ENCODE measurements at places on chromosomes 2 and 18. TPM values are rescaled to one million over a fixed set of nuclear protein-coding genes. Genes with fewer than 3 reads are reported as not detected.

Gene SPC25
- total RNA-seq = 38.9 TPM

Gene TP53I3
- total RNA-seq = 36.5 TPM

Gene EVA1A
- 2.8 TPM for total RNA-seq

Gene CIB4
- not detected for total RNA-seq

Gene REG3G
- not detected for total RNA-seq

Gene PCARE
- total RNA-seq = not detected

Gene SLC4A5
- 2.0 TPM for total RNA-seq

Gene CCDC195
- not detected for total RNA-seq

Gene LYPD6
- total RNA-seq = 4.1 TPM

Gene IL1B
- not detected for total RNA-seq

Gene SPOPL
- total RNA-seq = 13.3 TPM

Gene C2orf81
- total RNA-seq = 6.0 TPM

Gene DNAJC5G
- not detected for total RNA-seq

DNA sequence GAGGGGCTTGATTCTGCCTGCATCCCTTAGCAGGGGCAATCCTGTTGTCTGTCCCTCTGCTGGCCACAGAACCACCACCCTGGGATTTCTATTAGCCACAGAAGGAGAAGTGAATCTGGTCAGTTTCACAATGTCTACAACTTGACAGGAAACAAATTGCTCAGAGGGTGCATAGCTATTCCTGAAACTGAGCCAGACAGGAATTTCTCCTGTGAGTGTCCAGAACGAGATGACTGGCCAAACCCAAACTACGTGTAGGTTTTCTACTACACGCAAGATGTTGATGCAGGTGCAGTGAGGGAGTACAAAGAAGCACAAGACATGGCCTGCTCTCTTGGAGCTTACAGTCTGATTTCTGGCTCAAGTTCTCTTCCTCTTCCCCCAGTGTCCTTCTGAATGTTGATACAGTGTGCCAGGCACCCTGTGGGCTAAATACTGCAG, 201.9 kb downstream of the CLIP4 start:
- no peaks in the 10 kb centered on the region for H3K27me3 ChIP-seq
- DNase-seq = no peak
- H3K27ac ChIP-seq = no peak overlapping the region
- no peaks in the 10 kb centered on the region for H3K36me3 ChIP-seq
- no peak overlapping the region for H3K4me3 ChIP-seq
- no peaks in the 10 kb centered on the region for H3K4me1 ChIP-seq

DNA sequence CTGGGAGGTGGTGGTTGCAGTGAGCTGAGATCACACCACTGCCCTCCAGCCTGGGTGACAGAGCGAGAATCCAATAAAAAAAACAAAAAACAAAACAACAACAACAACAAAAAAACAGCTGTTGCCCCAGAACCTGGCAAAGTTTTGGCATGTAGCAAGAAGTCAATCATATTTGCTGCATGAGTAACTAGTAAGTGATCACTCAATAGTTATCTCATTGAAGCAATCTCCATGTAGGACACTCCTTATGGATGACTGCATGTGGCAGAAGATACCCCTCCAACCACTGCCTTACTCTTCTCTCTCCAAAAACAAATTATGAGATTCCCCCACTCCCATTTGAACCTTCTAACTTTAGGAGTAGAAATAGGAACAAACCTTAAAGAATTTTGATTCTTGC, 113.7 kb downstream of the TTC27 start:
- no peak overlapping the region for H3K4me3 ChIP-seq
- H3K36me3 ChIP-seq = no peaks in the 10 kb centered on the region
- H3K27ac ChIP-seq = no peak overlapping the region
- no peaks in the 10 kb centered on the region for H3K27me3 ChIP-seq

DNA sequence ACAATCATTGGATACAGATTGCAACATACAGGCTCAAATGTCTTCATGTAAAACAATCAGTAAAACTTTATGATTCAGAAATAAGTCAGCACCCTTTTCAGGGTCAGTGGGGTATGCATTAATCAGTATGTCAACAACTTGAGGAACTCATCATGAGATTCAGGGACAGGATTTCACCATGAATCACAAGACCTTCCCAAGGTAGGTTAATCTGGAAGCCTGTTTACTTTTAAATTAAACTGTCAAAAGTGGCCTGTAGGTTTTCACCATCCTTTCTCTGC, 104.8 kb downstream of the SP100 start:
- H3K4me3 ChIP-seq = no peak overlapping the region
- H3K4me1 ChIP-seq = no peaks in the 10 kb centered on the region
- no peaks in the 10 kb centered on the region for H3K27me3 ChIP-seq
- H3K36me3 ChIP-seq = peaks cover 4% of the 10 kb centered on the region

DNA sequence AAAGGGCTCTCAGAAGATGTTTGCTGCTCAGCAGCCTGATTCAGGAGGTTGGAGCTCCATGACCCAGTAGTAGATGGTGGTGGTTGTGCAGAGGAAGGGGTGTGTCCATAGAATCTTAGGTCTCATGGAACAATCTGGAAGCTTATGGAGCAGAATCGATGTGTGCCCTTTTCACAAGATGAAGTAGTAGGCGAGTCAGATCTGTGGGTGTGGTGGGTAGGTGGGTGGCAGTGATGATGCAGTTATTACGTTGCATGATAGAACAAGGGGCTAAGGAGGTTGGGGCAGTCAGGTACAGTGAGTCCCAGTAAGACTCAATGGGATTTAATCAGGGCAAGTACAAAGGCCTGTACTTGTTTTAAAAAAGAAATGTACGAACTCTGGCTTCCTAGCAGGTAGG, 9.1 kb downstream of the TET3 start:
- no peak overlapping the region for H3K4me3 ChIP-seq
- no peaks in the 10 kb centered on the region for H3K4me1 ChIP-seq
- no peaks in the 10 kb centered on the region for H3K27me3 ChIP-seq
- H3K36me3 ChIP-seq = no peaks in the 10 kb centered on the region
- H3K27ac ChIP-seq = no peak overlapping the region

DNA sequence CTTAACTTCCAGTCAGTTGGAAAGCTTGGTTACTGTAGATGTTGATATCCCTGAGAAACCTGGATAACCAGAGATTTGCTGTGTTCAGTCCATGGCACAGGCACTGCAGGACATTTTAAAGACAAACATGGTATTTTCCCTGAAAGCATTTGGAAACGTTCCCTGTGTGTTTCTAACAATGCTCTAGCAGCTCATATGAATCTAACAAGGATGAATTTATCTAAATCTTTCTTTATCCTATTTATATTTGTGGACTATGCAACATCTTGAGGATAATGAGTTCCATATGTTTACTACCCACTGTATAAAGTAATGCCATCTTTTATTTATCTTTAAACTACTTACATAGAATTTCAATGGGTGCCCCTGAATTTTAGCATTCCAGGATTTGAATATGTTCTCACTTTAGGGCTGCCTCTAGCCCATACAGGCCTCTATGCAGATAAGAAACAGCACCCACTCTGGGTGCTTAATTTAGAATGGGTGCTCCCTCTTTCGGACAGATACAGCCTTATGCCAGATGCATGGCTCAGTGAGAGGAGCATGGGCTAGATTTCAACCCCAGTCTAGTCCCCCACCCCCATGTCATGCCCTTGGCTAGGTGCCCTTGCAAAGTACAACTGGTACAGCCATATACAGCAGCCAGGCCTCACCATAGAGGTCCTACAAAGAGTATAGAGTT, 50.6 kb upstream of the NEMP2 start:
- no peak overlapping the region for H3K4me3 ChIP-seq
- DNase-seq = no peak
- no peaks in the 10 kb centered on the region for H3K27me3 ChIP-seq
- no peak overlapping the region for H3K27ac ChIP-seq
- H3K4me1 ChIP-seq = no peaks in the 10 kb centered on the region

GRCh38 chr2:207308519-207309224, 142.9 kb upstream of the KLF7 start:
- no peak for DNase-seq
- H3K27ac ChIP-seq = no peak overlapping the region
- H3K4me1 ChIP-seq = peaks cover 10% of the 10 kb centered on the region
- H3K36me3 ChIP-seq = no peaks in the 10 kb centered on the region
- no peak overlapping the region for H3K4me3 ChIP-seq

- peak overlapping the region; percentile 95 for H3K27ac ChIP-seq
- H3K4me1 ChIP-seq = peaks cover 38% of the 10 kb centered on the region
- peak overlapping the region; percentile 93 for H3K4me3 ChIP-seq
- no peaks in the 10 kb centered on the region for H3K27me3 ChIP-seq
Measured at GRCh38 chr2:202034249-202035088, 814 bp downstream of the FZD7 start.

GRCh38 chr2:55309446-55309845, 40.4 kb upstream of the MTIF2 start:
- no peaks in the 10 kb centered on the region for H3K27me3 ChIP-seq
- H3K4me3 ChIP-seq = no peak overlapping the region
- no peaks in the 10 kb centered on the region for H3K4me1 ChIP-seq

GRCh38 chr2:12778369-12778768, 61.6 kb downstream of the TRIB2 start:
- DNase-seq = no peak
- H3K36me3 ChIP-seq = no peaks in the 10 kb centered on the region
- H3K4me1 ChIP-seq = peaks cover 9% of the 10 kb centered on the region
- no peak overlapping the region for H3K27ac ChIP-seq
- H3K4me3 ChIP-seq = no peak overlapping the region

GRCh38 chr18:59897321-59897954, 2.4 kb upstream of the PMAIP1 start:
- peaks cover 57% of the 10 kb centered on the region for H3K27me3 ChIP-seq
- no peak overlapping the region for H3K4me3 ChIP-seq
- peaks cover 20% of the 10 kb centered on the region for H3K4me1 ChIP-seq
- H3K36me3 ChIP-seq = no peaks in the 10 kb centered on the region

DNA sequence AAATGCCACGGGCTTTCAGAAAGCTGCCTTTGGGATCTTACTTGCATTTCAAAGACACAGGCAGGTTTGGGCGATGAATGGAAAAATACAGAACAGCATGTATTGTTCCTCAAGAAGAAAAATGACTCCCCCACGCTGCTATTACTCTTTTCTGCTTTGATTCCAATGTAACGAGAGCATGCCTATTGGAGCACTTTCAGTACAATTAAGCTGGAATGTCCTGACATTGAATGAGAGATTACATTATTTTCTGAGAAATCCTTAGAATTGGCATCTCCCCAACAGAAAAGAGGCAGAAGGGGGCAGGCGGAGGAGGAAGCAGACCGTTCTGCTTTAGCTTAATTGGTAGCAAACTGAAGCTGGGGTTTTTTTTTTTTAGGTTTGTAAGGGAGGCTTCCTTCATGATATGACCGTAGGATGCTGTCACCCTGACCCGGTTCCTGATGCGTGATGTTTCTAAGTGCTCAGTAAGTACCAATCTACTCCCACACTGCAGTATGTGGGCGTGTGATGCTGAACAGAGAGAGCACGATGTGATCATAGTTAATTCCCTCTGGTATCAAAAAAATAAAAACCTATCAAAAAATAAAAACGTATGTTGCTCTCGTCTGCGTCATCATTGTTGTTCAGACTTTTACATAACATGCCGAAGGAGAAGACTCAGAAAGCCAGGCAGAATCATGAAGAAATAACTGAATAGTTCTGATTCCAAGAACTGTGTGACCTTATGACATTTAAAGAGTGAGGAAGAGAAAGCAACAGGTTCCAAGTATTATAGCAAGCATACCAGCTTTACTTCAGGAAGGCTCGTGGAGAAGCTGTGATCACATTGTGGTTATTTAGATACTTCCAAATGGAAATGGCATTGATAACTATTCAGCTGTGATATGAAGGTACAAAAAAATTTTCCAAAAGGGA, 40.5 kb downstream of the LONRF2 start:
- no peaks in the 10 kb centered on the region for H3K36me3 ChIP-seq
- DNase-seq = peak; percentile 6
- no peak overlapping the region for H3K27ac ChIP-seq
- peaks cover 12% of the 10 kb centered on the region for H3K4me1 ChIP-seq
